ENCODE measurements at places on chromosomes 12 and 14. TPM values are rescaled to one million over a fixed set of nuclear protein-coding genes. Genes with fewer than 3 reads are reported as not detected.

DNA sequence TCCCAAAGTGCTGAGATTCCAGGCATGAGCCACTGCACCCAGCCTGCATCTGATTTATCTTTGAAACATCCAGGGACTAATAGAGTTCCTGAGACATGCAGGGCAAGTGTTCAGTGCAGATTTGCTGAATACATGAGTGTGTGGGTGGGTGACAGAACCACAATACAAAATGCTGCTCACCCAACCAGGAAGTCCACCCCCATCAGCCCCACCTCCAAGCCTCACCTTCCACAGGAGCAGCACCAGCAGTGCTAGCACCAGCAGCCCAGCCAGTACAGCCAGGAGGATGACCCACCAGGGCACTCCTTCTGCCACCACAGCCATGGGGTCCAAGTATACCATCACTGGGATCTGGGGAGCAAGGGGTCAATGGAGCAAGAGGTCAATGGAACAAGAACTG, 20.0 kb downstream of the ITGA7 start:
- H3K27me3 ChIP-seq = peaks cover 51% of the 10 kb centered on the region
- no peaks in the 10 kb centered on the region for H3K4me1 ChIP-seq
- H3K36me3 ChIP-seq = no peaks in the 10 kb centered on the region
- no peak for DNase-seq
- no peak overlapping the region for H3K4me3 ChIP-seq

- H3K4me1 ChIP-seq = no peaks in the 10 kb centered on the region
- no peak overlapping the region for H3K4me3 ChIP-seq
- no peaks in the 10 kb centered on the region for H3K36me3 ChIP-seq
- H3K27me3 ChIP-seq = peaks cover 14% of the 10 kb centered on the region
- DNase-seq = no peak
- H3K27ac ChIP-seq = no peak overlapping the region
Observed at GRCh38 chr14:99874306-99874705, 81.1 kb downstream of the EML1 start.

The CNTN1 gene
- not detected for total RNA-seq

- no peak overlapping the region for H3K4me3 ChIP-seq
- no peak for DNase-seq
- no peak overlapping the region for H3K27ac ChIP-seq
- no peaks in the 10 kb centered on the region for H3K4me1 ChIP-seq
- H3K36me3 ChIP-seq = no peaks in the 10 kb centered on the region
- H3K27me3 ChIP-seq = peaks cover 9% of the 10 kb centered on the region
Observed at GRCh38 chr14:99143126-99143525, 128.9 kb downstream of the BCL11B start.

GRCh38 chr12:1138691-1139090, 147.7 kb downstream of the ERC1 start:
- H3K27me3 ChIP-seq = no peaks in the 10 kb centered on the region
- no peaks in the 10 kb centered on the region for H3K4me1 ChIP-seq
- no peak overlapping the region for H3K27ac ChIP-seq
- H3K4me3 ChIP-seq = no peak overlapping the region
- H3K36me3 ChIP-seq = no peaks in the 10 kb centered on the region

The CMKLR1 gene
- total RNA-seq = 0.29 TPM

GRCh38 chr12:96361074-96361473, 39.2 kb downstream of the CDK17 start:
- 0 out of 2 replicates have a peak, but pooled peaks cover 8% of the 10 kb centered on the region for H3K4me1 ChIP-seq
- H3K27ac ChIP-seq = no peak overlapping the region
- H3K36me3 ChIP-seq = no peaks in the 10 kb centered on the region
- no peak for DNase-seq

- H3K36me3 ChIP-seq = peaks cover 28% of the 10 kb centered on the region
- H3K4me1 ChIP-seq = peaks cover 39% of the 10 kb centered on the region
- peak overlapping the region; percentile 69 for H3K4me3 ChIP-seq
Observed at GRCh38 chr14:54567224-54567638, 303 bp downstream of the SAMD4A start.

GRCh38 chr12:13465635-13466034, 269.1 kb downstream of the EMP1 start:
- H3K27me3 ChIP-seq = no peaks in the 10 kb centered on the region
- H3K4me1 ChIP-seq = no peaks in the 10 kb centered on the region
- H3K36me3 ChIP-seq = no peaks in the 10 kb centered on the region

DNA sequence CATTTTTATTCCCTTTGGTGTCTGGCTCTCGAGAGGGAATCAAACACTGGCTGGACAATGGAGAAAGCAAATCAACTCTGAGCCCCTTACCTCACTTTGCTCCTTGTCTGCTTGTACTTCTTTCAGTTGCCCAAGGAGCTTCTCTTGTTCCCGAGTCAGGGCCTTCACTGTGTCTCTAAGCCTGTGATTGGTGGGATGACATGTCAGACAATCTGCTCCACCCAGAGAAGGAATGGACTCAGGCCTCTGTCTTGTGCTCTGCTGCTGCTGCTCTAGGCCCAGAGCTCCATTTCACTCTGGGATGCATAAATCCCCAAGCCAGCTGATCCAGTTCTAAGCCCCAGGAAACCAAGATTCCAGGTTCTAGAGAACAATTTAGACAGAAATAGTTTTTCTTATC, 7.6 kb downstream of the CALCOCO1 start:
- no peaks in the 10 kb centered on the region for H3K4me1 ChIP-seq
- DNase-seq = no peak
- no peaks in the 10 kb centered on the region for H3K27me3 ChIP-seq
- no peak overlapping the region for H3K4me3 ChIP-seq

GRCh38 chr12:124687917-124688316, 120.5 kb upstream of the NCOR2 start:
- no peak for DNase-seq
- no peak overlapping the region for H3K4me3 ChIP-seq
- no peaks in the 10 kb centered on the region for H3K36me3 ChIP-seq
- H3K27me3 ChIP-seq = peaks cover 2% of the 10 kb centered on the region
- H3K4me1 ChIP-seq = peaks cover 15% of the 10 kb centered on the region

The GPR132 gene
- 1.1 TPM for total RNA-seq

The CAPZA3 gene
- total RNA-seq = not detected

Data from K562 (cell line).